Glutamatergic neuron (in vitro differentiated cells): ENCODE measurements at places on chromosomes 5 and 9.

- DNase-seq, result no peak
Measured at GRCh38 chr9:93043122-93043521, 15.4 kb upstream of the SUSD3 start.

DNA sequence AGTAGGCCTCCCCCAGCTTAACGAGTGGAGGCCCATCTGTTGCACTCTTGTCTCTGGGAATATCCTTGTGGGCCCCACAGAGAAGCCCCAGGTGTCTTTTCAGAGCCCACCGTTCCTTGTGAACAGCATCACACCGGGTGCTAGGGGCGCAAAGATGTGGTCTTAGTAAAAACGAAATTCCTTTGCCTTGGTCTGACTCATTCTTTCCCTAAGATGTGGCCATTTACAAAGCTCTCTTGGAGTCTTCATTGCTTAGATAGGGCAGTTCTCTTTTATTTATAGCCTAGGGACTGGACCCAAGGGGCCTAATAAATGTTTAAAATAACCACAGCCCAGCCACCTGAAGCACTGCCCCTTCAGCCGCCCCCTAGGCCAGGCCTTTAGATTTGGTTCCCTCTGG is 52.8 kb upstream of the RPL26L1 start:
- DNase-seq, result no peak

- no peak for DNase-seq
Measured at GRCh38 chr5:157506981-157507780, 47.2 kb downstream of the NIPAL4 start.

GRCh38 chr5:172891716-172892421 is 57.8 kb downstream of the ERGIC1 start:
- no peak for DNase-seq

DNA sequence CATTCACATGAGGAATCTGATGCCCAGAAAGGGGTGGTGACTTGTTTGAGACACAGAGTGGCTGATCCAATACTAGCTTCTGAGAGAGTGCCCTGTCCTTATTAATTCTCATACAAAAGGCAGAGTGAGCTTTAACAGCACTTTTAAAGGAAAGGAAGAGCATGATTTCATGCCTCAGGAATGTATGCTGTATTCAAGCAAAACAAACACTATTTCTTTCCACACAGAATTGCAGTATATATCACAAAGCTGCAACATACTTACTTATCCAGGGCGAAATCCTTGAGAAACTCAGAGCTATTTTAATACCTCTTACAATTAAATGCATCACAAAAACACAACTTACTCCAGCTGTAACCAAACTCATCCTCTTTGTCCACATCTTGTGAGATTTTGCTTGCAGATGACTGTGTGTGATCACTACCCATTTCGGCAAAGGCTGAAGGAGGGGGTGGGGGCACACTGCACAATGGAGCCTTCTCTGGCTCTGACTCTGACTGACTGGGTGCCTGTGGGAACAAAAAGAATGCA is 139.8 kb downstream of the MPDZ start:
- DNase-seq, result no peak

DNA sequence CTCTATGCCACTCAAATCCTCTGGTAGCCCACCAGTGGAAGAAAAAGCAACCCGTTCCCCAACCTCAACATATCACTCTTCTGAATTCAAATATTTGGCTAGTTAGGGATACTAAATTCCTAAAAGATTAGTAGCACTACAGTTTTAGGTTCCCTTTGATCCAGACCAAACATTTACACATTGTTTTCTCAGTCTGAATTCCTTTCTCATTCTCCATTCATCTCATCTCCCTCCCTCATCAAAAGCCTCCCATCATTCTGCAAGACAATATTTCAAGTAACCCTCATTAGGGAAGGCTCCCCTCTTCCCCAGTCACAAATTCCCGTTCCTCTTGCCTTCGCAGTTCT is 26.3 kb downstream of the ADAM19 start:
- no peak for DNase-seq

DNA sequence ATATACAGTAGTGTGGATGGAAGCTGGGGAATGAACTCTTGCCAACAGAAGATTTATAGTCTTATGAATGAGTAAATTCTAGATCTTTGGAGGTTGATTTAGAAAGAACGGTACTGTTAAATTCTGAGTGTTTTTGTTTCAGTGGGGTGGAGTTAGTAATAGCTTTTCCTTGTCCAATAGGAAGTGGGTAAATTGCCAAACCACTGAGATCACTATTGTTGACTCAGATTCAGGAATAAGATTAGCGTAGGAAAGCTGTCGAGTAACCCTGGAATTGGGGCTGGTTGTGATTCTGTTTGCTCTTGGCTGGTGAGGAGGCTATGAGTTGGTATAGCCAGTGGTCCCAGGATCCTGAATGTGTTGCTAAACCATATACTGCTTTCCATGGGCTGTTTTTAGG is 155.6 kb downstream of the ARHGAP26 start:
- no peak for DNase-seq

- DNase-seq, result no peak
Measured at GRCh38 chr5:111401906-111402305, 110.4 kb downstream of the STARD4 start.

DNA sequence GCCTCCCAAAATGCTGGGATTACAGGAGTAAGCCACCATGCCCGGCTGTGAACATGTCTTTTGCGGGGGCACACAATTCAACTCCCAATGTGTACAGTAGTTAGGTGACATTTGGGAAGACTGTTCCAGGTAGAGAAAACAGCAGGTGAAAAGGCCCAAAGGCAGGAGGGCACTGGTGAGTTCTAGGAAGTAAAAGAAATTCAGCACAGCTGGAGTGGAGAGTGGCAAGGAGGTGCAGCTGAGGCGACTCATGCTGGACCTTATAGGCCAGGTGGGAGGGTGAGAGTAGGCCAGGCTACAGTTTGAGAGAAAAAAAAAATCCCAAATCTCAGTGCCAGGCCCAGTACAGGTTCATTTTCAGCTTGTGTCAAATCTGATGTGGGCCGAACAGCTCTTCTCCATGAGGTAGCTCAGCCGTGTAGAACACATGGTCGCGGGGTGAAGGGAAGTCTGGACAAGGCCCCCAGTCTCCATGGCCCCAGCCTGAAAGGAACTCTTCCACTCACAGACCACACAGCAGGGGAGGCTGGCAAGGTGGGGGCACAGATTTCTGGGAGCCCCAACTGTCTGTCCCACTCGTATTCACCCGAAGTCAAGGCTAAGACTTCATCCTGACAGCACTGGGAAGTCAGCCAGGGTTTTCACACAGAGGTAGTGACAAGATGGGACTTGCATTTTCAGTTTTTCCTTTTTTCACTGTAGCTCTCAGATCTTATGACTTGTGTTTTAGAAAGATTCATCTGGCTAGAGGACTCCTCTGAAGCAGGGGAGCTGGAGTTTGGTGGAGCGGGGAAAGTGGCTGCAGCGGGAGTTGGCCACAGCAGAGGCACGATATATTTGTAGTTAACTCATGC is 4.5 kb upstream of the HNRNPAB start:
- DNase-seq, result no peak

DNA sequence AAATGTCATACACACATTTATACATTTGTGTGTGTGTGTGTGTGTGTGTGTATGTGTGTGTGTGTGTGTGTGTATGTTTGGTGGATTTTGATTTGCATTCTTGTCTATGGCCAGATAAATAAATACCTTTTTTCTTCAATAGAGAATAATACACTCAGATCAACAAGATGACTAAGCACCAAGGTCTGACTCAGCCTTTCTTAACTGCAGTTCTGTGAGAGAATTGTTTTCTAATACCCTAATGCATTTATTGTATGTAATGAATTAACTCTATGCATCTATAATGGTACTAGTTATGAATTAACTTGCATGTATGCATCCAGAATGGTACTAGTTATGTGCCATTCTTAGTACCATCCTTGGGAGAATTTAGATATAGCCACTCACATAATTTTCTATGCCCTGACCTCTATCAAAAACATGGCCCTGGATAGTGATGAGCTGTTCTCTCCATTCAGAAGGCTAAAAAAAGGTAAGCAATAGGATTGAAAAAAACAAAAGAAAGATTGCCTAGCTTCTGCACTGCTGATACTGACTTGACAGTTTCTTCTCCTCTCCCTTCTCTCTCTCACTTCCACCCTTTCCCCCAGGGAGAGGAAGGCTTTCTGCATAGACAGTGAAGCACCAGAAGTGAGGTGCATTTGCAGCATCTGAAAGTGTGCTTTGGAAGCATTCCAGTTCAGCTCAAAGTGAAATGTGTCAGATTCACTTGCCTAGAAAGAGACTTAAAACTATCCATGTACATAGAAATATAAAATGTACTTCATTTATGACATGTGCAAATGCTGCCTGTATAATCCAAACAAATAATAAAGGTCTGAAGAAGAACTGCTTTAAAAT is 55.1 kb upstream of the CCDC112 start:
- no peak for DNase-seq

DNA sequence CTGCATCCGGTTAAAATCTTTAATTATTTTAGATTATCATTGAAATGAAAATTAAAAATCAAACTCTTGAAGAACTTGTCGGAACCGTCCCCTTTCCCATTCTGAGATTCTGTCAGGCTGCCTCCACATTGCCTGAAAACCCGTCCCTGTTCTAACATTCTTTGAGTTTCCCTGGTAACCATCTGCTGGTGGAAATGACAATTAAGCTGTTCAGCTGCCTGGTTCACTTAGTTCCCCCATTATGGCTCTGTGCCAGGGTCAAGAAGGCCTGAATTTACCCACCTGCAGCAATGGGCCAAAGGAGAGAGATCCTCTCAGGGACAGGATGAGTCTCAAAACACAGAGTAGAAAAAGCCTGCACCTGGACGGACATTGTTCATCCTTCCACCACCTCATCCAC is 11.8 kb upstream of the TCOF1 start:
- DNase-seq, result no peak

- DNase-seq, result no peak
Measured at GRCh38 chr5:77960305-77960704, 184.2 kb upstream of the TBCA start.

DNA sequence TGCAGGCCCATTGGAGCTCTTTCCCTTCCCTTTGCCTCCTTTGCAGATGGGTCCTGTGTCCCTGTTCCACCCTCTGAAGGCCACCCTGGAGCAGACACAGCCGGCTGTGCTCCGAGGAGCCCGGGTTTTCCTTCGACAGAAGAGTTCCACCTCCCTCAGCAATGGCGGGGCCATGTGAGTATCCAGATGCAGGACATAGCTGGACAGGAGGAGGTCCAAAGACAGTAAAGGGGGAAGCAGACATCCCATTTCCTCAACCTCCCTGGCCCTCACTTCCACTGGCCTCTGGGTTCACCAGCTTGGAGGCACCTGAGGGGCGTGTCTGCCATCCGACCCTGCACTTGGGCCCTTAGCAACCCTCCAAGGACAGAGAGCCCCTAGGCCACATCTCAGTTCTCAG is 237.9 kb downstream of the CACNA1B start:
- DNase-seq, result no peak

DNA sequence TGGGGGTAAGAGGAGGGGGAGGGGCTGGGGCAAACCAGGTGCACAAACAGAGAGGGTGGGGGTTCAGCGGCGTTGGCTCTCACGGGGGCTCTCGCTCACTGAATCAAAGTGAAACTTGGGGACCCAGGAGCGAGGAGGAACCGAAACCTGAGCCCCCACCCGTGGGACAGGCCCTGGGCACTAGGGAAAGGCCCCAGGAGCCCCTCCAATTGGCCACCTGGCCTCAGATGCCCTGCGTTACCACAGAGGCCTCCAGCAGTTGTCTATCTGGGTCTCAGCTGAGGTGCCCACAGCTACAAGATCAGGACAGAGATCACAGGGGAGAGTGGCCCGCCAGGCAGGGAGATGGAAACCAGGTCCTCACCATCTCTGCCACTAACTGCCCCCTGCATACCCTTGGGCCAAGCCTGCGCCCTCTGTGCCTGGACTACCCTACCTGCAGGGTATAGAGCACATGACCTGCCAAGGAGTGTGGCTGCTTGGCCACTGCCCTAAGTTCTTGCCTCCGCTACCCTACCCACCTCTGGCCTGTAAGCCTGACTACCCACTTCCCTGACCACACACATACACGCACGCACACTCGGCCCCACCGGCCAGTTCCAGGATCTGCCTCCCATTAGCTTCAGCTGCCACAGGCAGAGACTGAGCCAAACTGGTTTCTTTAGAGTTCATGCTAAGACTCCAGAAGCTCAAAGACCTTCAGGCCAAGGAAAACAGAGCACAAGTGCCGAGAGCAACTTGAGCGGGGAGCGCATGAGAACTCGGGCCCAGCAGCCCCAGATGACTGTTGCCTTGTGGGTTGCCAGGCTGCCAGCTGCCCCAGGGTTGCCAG is 39.9 kb downstream of the PAX5 start:
- no peak for DNase-seq

DNA sequence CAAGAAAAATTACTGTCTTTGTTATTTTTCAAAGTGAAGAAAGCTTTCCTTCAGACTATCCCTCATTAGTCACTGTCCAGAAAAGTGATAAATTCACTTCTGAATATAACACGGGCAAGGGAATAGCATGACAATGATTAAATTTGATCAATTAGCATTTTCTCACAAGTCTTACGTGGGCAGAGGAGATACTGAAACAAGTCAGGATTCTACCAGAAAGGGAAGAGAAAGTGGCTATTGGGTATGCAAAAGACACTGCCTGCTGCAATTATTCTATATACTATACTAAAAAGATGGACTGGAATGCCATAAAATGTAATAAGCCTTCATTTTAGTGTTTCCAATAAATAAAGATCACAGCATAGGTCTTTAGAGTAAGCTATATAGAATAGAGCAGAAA is 7.4 kb downstream of the COX7C start:
- no peak for DNase-seq

- DNase-seq, result no peak
Measured at GRCh38 chr9:2787065-2787464, 56.8 kb downstream of the PUM3 start.

- no peak for DNase-seq
Measured at GRCh38 chr5:156825688-156826087, 24.4 kb upstream of the PPP1R2B start.

DNA sequence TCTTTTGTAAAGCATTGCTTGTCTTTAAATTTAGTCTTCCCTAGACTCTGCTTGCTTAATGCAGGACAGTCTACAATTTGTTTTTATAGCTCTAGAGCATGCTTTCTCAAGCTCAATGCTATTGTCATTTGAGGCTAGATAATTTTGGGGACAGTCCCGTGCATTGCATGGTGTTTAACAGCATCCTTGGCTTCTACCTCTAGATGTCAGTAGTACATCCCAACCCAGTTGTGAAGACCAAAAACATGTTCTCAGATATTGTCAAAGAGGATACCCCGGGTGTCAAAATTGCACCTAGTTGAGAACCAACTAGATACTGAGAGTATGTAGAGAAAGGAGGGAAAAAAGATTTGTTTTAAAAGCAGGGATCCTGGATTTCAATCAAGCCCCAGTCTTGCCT is 277.5 kb downstream of the CEMIP2 start:
- no peak for DNase-seq

- DNase-seq, result no peak
Measured at GRCh38 chr5:25568989-25569625, 924.3 kb upstream of the CDH10 start.

GRCh38 chr9:93354451-93354850 is 97.0 kb upstream of the FAM120A start:
- DNase-seq, result no peak
